ENCODE measurements at places on chromosomes 4 and X.
A peak's percentile ranks its signal among the peaks of the same experiment; 100 is the strongest.

DNA sequence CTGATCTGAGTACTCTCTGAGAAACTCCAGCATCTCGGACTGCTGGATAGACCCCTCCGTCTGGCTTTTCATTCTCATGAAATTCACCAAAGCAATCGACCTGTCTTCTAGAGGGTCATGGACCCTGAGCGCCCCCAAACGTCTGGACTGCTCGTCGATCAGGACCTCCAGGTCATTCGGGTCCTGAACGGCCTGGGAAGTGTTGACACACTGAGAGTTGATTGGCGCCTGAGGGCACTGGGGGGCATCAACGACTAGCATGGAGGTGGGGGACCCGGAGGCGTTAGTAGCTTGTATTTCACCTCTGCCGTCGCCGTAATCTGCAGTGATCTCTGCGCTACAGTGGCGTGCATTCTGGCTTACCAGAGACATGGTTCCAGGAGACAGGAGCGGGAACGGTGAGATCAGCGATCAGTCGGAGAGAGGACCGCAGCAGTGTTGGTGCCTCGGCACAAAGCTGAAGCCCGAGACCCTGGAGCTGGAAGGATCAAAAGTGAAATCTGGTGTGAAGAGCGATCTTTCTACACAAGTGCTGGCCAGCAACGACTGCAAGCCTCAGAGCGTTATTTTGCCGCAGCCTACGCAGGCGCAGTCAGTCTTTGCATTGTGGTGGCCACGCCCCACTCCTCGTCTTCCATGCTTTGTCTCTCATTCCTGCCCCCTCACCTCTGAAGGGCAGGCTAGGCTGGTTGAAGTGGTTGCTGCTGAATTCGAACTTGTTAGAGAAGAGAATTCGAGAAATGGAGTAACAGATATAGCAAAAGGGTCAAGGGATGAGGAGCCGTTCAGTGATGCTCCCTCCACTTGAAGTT lies at the start of gene MAGEE2:
MAGEE2 (minus strand) TSS at position 575 of the 812 bp plus-strand sequence; CDS start at position 372, 203 bp downstream.
- no peak for DNase-seq

DNA sequence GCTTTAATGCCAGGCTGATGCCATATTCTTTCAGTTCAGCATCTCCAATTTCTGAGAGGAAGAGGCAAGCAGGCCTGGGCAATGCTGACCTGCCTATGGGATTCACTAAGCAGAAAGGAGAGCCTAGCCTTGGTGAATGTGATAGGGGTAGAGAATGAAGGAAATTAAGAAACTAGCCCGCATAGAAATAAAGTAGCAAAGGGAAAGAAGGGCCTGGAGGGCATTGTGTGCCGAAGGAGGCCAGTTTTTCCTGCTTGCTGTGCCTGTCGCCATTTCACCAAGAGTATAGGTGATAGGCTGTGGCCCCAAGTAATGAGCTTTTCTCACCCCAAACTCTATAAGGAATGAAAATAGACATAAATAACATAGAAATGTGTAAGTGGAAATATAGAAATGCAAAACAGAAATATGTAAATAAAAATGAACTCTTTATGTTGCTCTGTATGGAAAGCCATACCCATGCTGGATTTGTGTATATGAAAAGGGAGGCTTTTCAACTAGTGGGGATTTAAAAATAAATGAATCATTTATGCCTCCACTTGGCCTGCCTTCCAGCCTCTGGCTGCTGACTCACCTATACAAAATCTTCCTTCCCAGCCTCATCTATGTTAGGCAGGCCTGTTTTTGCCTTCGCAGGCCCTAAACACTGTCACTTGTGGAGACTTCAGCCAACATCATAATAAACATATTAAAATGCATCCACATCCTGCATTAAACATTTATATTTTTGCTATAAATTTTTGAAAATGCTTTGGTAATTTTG lies 5.1 kb upstream of the OCRL start:
- DNase-seq = no peak

- no peak for DNase-seq
Observed at GRCh38 chrX:10618961-10619360, 1.4 kb downstream of the MID1 start.

- DNase-seq = no peak
Observed at GRCh38 chr4:88527787-88528186, 4.2 kb upstream of the PYURF start.

- peak; percentile 82 for DNase-seq
Observed at GRCh38 chr4:123449780-123450179, 53.2 kb downstream of the SPRY1 start.

DNA sequence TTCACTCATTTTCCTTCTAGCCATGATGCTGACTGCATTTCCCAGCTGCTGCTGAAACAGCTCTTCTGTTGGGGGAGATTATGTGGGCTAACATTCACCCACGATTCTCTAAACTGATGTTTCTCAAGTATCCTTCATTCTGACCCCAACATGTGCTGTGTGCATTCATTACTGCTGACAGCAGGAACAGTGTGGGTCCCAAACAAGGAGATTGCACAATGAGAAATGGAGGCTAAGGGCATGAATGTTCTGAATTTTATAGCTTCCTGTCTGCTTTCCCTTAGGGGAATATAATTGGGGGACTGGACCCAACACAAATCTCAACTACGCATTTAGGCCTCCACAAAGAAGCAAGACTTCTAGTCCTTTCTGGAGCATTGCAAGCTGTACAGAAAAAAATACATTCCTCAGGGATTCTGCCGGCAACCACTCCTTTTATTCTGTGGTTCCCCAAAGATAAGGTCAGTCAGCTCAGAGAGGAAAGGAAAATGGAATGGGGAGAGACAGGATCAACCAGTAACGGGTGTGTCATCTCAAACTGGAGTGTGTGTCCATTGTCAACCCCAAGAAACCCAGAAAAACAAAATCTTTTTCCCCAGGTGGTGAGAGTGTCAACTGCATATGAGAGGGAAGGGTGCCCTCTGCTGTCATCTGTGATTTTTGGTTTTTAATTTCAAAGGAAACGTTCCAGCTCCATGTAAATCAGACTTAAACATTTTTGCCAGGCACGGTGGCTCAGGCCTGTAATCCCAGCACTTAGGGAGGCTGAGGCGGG lies 81.5 kb upstream of the EGFL6 start:
- DNase-seq = peak; percentile 59

GRCh38 chr4:48341776-48342605 lies 662 bp downstream of the SLAIN2 start:
- peak; percentile 42 for DNase-seq

DNA sequence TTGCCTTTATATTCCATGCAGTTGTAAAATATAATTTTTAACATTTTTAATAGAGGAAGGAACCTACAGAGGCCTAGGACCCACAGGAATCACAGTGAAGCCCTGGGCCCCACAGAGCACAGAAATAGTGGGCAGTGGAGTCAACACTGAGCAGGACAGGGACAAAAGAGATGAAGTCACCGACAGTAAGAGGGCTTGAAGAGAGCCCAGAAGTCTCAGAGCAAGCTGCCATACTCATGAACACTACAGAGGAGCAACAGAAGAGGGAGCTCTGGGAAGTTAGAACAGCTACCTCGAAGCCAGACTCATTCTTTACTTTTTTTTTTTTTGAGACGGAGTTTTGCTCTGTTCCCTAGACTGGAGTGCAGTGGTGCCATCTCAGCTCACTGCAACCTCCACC lies 149.3 kb upstream of the TENM3 start:
- no peak for DNase-seq

DNA sequence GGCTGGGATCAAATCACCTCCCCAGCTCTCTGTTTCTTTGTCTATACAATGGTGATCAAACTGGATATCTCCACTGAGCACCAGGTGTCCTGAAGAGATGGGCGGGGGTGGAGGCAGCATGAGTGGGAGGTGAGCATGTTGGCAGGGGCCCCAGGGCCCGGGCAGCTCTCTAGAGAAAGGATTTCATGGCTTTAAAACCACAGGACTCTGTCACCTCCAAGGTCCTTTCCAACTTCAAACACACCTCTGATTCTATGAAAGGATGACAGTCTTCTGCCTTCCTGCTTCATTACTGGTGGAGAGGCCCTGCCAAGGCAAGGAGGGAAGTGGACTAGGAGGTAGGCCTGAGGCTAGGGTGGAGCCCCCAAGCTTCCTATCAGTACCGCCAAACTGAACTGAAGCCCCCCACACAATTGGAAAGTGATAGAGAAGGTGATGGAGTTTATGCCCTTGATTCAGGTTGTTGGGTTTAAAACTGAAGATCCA lies 38.6 kb downstream of the TRIM2 start:
- DNase-seq = peak; percentile 26

GRCh38 chr4:104693601-104694201 lies 199.0 kb upstream of the CXXC4 start:
- DNase-seq = no peak

DNA sequence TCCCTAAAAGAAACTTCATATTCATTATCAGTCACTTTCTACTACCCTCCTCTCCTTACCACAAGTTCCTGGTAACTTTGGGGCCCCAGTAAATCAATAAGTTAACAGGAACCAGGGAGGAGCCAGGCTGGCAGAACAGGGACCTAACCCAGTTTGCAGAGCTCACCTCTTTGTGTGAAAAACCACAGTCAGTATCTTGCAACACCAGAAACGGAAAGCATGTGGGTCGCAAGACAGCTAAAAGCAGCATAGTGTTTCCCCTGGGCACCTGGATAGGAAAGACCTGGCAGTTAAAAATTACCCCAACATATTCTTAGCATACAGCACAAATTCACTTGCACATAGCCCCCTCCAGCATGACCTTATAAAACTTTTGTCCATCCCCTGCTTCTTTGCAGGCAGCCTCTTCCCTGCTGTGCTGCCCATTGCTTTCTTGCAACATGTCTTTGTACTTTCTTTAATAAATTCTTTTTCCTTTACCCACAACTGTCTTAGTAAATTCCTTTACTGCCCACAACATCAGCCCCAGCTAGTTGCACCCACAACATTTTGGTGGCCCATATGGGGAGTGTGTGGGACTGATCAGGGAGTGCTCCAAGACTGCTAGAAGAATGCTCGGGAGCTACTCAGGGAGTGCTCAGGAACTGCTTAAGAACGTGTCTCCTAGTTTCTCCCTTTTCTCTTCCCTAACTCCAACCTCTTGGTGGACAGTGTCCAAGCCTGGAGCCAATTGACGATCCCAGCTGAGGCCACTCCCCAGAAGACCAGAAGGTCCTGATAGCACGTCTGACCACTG lies 83.4 kb downstream of the MSN start:
- DNase-seq = no peak

DNA sequence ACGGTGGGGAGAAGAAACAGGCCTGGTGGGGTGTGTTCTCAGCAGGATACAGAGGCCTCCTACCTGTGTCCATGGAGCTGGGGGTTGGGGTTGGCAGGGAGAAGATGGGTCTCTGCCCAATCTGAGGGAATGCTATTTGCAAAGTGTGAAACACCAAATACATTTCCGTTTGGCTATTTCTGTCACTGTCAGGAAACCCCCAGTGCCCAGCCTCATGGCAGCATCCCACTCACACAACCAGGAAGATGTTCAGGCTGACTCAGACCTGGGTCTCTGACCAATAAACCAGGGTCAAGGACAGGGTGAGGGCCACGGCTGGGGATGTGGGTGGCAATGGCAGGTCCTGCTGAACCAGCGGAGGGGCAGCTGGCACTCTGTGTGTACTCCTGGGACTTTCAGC lies 41.3 kb downstream of the BCOR start:
- DNase-seq = no peak

DNA sequence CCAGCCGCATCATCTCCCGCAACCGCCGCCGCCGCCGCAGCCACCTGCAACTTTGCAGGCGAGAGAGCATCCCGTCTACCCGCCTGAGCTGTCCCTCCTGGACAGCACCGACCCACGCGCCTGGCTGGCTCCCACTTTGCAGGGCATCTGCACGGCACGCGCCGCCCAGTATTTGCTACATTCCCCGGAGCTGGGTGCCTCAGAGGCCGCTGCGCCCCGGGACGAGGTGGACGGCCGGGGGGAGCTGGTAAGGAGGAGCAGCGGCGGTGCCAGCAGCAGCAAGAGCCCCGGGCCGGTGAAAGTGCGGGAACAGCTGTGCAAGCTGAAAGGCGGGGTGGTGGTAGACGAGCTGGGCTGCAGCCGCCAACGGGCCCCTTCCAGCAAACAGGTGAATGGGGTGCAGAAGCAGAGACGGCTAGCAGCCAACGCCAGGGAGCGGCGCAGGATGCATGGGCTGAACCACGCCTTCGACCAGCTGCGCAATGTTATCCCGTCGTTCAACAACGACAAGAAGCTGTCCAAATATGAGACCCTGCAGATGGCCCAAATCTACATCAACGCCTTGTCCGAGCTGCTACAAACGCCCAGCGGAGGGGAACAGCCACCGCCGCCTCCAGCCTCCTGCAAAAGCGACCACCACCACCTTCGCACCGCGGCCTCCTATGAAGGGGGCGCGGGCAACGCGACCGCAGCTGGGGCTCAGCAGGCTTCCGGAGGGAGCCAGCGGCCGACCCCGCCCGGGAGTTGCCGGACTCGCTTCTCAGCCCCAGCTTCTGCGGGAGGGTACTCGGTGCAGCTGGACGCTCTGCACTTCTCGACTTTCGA lies 654 bp downstream of the ATOH1 start:
- DNase-seq = no peak

- DNase-seq = no peak
Observed at GRCh38 chrX:125953814-125954213, 212.3 kb downstream of the DCAF12L2 start.

Measured in SW480 (cell line).